IPS DF 19.7 (cell line): ENCODE measurements at places on chromosomes 3 and 15.

DNA sequence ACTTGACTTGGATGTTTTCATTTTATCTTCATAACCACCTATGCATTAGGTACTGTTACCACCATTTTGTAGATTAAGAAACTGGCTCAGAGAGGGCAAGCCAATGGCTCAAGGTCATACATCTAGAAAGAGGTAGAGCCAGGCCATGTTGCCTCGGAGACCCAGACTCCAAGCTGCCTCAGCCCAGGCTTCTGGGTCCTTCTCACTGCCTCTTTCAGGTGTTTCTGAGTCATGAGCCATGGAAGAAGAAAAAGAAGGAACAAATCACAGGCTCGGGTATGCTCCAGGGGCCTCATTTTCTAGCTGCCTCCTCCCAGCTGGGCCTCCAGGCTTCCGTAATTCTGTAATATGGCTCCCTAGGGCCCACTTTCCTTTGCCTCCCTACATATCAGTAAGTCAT lies 226.5 kb upstream of the TOPAZ1 start:
- no peak for DNase-seq

- no peak for DNase-seq
Measured at GRCh38 chr3:59482684-59483083, 432.9 kb upstream of the CFAP20DC start.

- DNase-seq: no peak
Measured at GRCh38 chr3:120460862-120461261, 10.1 kb upstream of the FSTL1 start.

- no peak for DNase-seq
Measured at GRCh38 chr3:133488785-133489367, 84.6 kb upstream of the CDV3 start.

DNA sequence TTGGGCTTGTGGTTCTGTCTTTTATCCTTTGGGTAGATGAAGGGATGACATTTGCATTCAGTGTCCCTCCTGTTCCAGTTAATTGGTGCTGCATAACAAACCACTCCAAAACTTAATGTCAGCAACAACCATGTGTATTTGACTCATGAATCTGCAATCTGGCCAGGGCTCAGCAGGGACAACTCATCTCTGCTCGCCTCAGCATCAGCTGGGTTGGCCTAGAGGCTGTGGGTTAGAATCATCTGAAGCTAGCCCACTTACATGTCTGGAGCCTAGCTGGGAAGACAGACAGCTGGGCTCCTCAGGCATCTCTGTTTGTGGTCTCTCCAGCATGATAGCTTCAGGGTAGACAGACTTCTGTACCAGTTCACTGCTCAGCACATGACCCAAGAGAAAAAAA lies 92.0 kb downstream of the TMEM108 start:
- no peak for DNase-seq

- no peak for DNase-seq
Measured at GRCh38 chr3:95721938-95722337, 1092.5 kb upstream of the EPHA6 start.

DNA sequence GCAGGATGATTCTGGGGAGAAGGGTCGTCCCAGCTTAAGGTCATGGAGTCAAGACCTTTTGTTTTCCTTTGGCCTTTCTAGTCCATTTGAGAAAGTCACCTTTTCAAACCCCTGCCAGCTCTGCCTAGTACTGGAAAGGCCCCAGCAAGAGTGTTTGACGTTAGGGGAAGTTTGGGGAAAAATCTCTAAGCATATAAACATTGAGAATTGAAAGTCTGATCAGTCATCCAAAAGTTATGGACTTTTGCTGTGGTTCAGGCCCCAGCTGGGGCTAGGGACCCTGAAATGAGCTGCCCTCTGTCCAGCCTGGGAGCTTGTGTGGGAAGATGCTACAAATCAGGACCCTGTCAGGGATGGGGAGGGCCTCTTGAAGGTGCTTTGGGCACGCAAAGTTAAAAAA lies 21.6 kb downstream of the SLC6A6 start:
- DNase-seq: no peak

DNA sequence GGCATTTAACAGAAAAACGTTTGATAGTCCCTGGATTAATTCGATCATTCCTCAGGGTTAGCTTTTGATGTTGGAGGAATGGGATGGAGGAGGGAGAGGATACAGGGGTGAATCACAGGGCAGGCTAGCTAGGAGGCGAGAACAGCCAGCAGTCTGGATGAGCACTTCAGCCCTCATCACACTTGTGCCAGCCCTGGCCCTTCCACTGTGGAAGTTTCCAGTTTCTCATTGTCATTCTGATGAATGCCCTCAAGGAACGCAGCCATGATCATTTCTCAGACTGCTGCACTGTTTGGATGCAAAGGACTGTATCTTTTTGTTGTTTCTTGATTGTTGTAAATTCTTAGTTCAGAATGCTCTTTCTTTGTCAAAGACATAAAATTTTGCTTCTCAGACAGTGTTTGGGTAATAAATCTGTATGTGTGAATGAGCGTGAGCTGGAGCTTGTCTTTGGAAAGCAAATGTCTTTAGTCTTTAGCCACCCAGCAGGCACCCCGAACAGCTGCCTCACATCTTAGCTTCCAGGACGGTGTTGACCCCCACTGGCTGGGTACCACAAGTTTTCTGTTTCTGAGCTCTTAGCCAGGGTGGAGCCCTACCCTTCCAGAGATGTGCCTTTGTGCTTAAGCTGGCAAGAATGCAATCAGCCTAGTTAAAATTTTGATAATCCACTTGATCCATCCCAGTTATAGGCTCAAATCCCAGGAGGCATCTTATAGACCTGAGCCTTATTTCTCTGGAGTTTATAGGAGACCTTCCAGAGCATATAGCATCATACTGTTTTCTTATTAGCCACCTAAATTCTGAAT lies 121.1 kb downstream of the PDCD6IP start:
- no peak for DNase-seq

- DNase-seq: no peak
Measured at GRCh38 chr3:113354307-113354706, 87.0 kb downstream of the CFAP44 start.

DNA sequence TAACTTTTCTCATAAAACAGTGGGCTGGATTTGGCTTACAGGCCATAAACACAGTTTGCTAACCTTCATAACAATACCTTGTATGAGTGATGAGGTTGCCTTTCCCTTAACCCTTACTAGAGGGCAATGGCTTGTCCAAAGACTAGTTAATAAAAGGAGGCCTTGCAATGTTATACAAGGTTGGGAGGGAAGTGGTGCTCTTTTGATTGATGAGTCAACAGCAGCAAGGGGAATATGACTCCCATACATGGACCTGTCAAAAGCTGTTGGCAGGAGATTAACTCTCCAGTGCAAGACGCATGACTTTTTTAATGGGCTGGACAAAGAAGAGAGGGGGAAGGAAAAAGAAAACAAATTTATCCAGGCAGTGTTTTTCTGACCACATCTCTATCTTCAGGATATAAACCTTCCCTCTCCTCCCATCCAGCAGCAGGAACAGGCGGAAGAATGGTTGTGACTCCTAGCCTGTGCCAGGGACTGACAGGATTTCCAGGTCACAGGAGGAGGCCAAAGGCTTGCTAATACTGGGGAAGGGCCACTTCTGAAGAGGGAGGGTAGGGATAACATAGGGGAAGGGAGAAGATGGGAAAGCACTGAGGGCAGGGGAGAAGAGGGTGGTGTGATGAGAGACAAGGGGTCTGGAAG lies 35.2 kb upstream of the ARL14 start:
- DNase-seq: no peak

DNA sequence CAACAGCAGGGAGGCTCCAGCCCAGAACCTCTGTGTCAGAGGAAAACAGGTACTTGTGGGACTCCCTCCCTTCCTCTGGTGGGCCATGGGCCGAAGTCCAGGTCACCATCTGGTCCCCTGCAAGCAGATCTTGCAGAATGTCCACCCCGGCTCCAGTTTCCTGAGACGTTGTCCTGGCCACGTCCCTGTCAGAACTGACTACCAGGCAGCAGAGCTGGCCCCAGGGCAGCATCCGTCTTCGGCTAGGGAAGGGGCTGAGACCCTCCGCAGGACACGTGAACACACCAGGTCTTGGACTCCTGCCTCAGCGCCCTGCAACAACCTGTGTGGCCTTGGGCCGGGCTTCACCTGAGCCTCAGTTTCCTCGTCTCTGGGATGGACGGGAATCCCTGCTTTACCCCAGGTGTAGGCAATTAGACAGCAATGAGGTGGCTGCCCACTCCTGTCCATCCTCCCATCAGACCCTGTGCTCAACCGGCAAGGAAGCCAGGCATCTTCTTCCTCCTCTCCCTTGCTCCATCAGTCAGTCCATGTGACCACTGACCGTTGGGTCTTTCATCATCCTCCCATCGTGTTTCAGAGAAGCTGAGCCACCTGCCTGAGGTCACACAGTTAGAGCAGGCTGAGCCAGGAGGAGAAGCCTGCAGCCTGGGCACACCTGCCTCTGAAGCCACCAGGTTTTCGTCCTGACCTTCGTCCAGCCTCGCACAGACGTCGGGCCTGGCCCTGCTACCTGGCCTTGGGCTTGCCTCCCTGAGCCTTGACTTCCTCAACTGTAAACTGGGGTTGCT lies 8.9 kb upstream of the PRKCD start:
- no peak for DNase-seq

DNA sequence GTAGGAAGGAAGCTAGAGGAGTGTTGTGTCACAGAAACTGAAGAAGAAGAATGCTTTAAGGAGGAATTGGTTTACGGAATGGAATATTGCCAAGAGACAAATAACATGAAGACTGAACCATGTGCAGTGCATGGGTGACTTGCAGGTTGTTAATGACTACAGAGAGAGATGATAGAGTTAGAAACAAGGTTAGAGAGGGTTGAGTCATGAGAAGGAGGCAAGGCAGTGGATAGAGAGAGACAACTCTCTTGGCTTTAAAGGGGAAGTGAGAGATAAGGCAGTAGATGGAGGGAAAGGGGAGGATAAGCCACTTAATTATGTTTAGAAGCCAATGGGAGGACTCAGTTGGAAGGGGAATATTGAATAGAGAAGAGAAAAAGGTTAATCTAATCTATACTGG lies 119.3 kb upstream of the CCNL1 start:
- DNase-seq: no peak

- no peak for DNase-seq
Measured at GRCh38 chr15:28985316-28985645, 99.5 kb downstream of the APBA2 start.

- no peak for DNase-seq
Measured at GRCh38 chr15:70018646-70019600, 78.8 kb downstream of the TLE3 start.

DNA sequence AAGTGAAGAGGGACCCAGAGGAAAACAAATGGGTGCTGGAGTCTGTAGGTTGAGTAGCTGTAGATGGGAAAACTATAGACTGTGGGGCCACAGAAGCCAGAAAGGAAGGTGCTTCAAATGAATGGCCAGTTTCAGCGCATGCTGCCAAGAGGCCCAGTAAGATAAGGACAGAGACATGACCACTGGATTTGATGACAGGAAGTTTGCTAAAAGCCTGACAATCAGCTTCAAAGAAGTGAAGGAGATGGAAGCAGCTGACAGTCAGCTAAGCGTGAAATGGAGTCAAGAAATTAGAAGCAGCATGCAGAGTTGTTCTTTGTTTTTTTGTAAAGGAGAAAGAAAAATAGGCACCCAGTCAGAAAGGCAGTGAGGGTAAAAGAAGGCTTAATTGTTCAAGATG lies 24.9 kb downstream of the TXNRD3 start:
- no peak for DNase-seq

DNA sequence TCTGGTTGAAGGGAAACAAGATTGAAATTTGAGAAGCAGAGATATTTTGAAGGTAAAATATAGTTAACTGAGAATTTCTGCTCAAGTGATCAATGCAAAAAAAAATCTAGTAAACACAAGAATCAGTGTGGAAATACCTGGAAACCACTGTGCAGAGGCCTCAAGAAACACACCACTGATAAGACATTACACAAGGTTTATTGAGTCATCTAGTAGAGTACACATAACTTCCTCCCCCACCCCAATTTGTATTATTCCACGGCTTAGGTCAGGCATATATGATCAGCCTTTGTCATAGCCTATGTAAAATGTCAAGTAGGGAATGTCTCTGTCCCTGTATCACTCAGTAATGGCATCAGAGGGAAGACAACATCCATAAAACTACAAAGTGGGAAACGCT lies 447.8 kb upstream of the BCHE start:
- no peak for DNase-seq

- DNase-seq: no peak
Measured at GRCh38 chr15:66841953-66842681, 140.1 kb downstream of the SMAD6 start.

- DNase-seq: no peak
Measured at GRCh38 chr15:75508840-75509532, 57.5 kb upstream of the SIN3A start.
